Activated CD4-positive, alpha-beta T cell treated with anti-CD3 and anti-CD28 coated beads, Interleukin-2, amount 10 ng/mL, durations not matched to agents 7 days and 5 days (primary cell): ENCODE measurements at places on chromosomes 12 and 14. TPM values are rescaled to one million over a fixed set of nuclear protein-coding genes. Genes with fewer than 3 reads are reported as not detected.

MYO1H gene
- total RNA-seq, result not detected

SSPN gene
- total RNA-seq, result not detected

ARG2 gene
- 1.0 TPM for total RNA-seq

GAS2L3 gene
- total RNA-seq, result 6.5 TPM

PRH2 gene
- not detected for total RNA-seq

UNG gene
- total RNA-seq, result 45.2 TPM

GLIPR1L2 gene
- 0.75 TPM for total RNA-seq

MAPK1IP1L gene
- 118 TPM for total RNA-seq

OR4N5 gene
- total RNA-seq, result not detected

ACVRL1 gene
- total RNA-seq, result not detected

GTF2H3 gene
- 47.8 TPM for total RNA-seq

IFI27L2 gene
- 91.3 TPM for total RNA-seq

KCNH5 gene
- not detected for total RNA-seq

ACACB gene
- 13.3 TPM for total RNA-seq

FOXG1 gene
- total RNA-seq, result not detected

PPP1R36 gene
- total RNA-seq, result 0.50 TPM

TAC3 gene
- total RNA-seq, result 0.25 TPM

ANKRD33 gene
- not detected for total RNA-seq

ATN1 gene
- 27.6 TPM for total RNA-seq

LRP1-AS gene
- total RNA-seq, result not detected

SMCO3 gene
- total RNA-seq, result not detected

HNF1A gene
- total RNA-seq, result not detected

TNS2 gene
- total RNA-seq, result 0.92 TPM

ZNF605 gene
- 12.4 TPM for total RNA-seq

JAG2 gene
- 1.5 TPM for total RNA-seq

CLEC4E gene
- total RNA-seq, result not detected

INHBC gene
- total RNA-seq, result not detected

RNF212B gene
- total RNA-seq, result not detected

RNASE7 gene
- not detected for total RNA-seq

GPRC5A gene
- 0.08 TPM for total RNA-seq

TAS2R31 gene
- total RNA-seq, result 1.6 TPM

NFATC4 gene
- total RNA-seq, result not detected

RTL1 gene
- not detected for total RNA-seq

NANOG gene
- total RNA-seq, result not detected

SOAT2 gene
- 1.0 TPM for total RNA-seq

ITGB7 gene
- 621 TPM for total RNA-seq

SLC38A6 gene
- 8.5 TPM for total RNA-seq

SLC17A8 gene
- not detected for total RNA-seq

HOXC13 gene
- not detected for total RNA-seq

GLI1 gene
- total RNA-seq, result 0.52 TPM

NXPH4 gene
- 0.32 TPM for total RNA-seq

ASIC1 gene
- 10.1 TPM for total RNA-seq

ADAMTS20 gene
- not detected for total RNA-seq

CCDC196 gene
- not detected for total RNA-seq

ERBB3 gene
- total RNA-seq, result 1.3 TPM

OVCH1 gene
- not detected for total RNA-seq
